ENCODE measurements at places on chromosomes 4 and X. TPM values are rescaled to one million over a fixed set of nuclear protein-coding genes. Genes with fewer than 3 reads are reported as not detected.

The SLC25A53 gene
- total RNA-seq, result 9.0 TPM

The SLC9B2 gene
- total RNA-seq, result 20.6 TPM

The PRR32 gene
- total RNA-seq, result not detected

The TCEAL7 gene
- 58.9 TPM for total RNA-seq

The P2RY10 gene
- not detected for total RNA-seq

The ARSD gene
- total RNA-seq, result 10.0 TPM

The NOX1 gene
- not detected for total RNA-seq

The OTC gene
- not detected for total RNA-seq

The RHOH gene
- total RNA-seq, result not detected

The SH3RF1 gene
- total RNA-seq, result 58.1 TPM

The HMGB2 gene
- 37.2 TPM for total RNA-seq
